Left kidney (tissue), 8 donors: ENCODE measurements at places on chromosomes 3 and 15. TPM values are rescaled to one million over a fixed set of nuclear protein-coding genes. Genes with fewer than 3 reads are reported as not detected.

The FBN1 gene
- 98.2 TPM for polyA plus RNA-seq

The CHDH gene
- 8.8 TPM for polyA plus RNA-seq

DNA sequence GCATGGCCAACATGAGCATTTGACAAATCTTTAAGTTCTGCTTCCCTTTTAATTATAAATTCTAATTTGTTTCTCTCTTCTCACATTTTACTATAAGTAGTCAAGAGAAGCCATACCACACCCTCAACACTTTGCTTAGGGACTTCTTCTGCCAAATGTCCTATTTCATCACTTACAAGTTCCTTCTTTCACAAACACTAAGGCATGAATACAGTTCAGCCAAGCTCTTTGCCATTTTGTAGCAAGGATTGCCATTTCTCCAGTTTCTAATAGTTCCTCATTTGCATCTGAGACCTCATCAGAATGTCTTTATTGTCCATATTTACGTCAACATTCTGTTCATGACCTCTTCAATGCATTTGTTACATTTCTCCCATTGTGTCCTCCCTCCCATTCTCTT is 29.4 kb downstream of the SLC22A14 start:
- no peak for DNase-seq

DNA sequence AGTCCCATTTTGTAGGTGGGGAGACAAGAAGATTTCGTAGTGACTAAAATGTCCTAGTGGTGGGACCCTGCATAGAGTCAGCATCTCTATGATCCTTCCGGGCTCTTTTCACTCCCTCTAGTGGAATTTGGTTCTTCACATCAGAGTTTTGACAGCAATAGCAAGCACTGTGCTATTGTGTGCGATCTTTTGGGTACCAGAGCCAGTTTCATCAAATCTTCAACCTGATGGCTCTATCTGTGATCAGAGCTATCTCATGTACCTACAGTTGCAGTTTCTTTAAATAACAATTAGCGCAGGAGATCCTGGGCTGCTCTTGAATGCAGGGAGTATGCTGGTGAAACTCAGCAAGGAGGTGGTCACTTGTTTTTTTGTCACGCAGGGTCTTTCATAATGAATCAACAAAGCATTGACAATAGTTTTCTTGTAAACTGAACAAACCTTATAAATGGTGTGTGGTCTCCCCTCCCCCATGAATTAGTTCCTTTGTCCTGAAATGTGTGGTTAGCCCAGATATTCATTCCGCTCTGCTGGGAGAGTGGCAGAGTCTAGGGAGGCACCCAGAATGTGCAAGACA is 257.2 kb upstream of the SOX2 start:
- no peak for DNase-seq

DNA sequence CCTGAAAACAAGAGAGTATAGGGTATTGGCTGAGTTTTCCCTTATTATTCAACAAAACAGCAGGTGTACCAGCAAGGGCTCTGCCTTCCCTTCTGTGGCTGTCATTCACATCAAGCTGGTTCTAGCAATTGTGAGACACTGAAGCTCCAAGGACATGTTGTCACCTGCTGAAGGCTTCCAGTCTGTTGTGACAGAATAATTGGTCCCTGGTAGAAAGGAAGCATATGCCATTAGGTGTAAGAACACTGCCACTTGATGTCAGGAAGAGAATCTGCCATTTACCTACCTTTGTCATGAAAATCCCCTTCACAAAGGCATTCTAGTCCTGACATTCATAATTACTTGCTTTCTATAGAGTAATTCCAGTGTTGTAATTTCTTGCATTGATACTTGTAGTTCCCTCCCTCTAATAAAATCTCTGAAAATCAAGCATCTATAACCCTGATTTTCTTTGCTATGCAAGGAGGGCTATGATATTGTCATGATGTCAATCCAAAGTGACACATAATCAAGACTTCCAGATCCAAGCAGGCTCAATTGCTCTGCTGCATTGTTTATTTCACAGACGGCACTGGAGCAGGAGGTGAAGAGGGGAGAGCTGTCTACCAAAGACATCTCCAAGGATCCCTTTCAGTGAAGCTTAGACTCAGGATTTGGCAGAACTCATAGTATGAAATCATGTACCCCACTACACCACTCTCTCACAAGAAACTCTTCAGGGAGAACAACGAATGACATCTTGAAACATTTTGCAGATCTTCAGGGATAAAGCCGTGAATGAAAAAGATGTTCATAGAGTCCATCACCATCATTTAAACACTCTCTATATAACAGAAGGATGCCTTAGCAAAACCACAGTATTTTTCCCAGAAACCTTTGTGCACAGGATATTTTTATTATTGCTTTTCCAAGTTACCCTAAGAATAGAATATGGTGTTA is 425.3 kb downstream of the RBMS3 start:
- DNase-seq, result no peak
